ENCODE measurements at places on chromosomes 7 and 10. TPM values are rescaled to one million over a fixed set of nuclear protein-coding genes. Genes with fewer than 3 reads are reported as not detected.

DNA sequence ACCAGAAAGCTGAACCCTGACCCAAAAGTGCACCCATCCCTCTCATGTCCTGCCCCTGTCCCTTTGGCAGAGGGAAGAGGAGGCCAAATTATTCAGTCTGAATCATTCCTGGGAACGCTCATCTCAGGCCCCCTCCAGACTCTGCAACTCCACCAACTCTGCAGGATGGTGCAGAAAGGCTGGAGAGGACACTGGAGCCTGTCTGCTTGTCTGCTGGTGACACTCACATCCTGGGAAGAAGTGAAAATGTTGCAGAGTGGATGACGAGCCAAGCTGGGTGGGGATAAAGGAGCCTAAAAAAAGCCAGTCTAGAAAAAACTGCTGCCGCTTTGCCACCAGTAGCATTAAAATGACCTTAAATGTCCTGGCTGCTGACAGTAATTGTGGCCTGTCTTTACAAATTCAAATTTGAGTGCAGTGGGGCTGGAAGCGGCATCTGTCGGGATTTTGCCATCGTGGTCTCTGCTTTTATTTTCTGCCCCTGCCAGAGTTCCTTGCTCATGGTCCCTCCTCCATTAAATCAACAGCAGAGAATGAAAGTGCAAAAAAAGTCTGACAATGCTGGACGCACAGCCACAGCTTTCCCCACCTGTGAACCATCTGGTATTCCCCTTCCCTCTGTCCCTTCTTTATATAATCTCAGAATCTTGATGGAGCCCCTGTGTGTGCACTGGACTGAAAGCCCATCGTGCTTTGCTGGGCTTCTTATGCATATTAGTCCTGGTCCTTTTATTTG is 63.9 kb downstream of the STK17A start:
- no peak for DNase-seq

- no peak for DNase-seq
These were observed 73.2 kb downstream of the SFMBT2 start for GRCh38 chr10:7337431-7338171.

- DNase-seq: no peak
These were observed 16.2 kb downstream of the PKD1L1 start for GRCh38 chr7:47932016-47932415.

DNA sequence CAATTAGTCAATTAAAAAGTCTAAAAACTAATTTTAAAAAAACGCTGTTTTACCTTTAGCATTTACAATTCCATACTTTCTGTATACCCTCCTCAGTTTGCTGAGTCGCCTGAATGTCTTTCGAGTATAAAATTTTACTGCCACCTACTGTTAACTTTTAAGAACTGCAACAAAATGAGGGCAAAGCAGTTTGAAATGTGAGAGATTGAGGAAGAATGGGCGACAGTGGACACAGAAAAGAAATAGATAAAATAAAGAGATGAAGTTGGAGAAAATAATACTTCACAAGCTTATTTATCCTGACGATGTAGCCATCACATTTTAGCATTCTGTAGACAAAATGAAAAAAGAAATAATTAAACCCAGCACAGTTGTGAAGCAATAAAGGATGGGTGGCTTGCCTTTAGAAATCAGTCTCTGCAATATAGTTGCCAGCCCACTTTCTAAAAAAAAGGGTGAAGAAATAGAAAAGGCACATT is 110.8 kb upstream of the PTN start:
- no peak for DNase-seq

- no peak for DNase-seq
These were observed 10.2 kb downstream of the SSBP1 start for GRCh38 chr7:141748396-141748795.

DNA sequence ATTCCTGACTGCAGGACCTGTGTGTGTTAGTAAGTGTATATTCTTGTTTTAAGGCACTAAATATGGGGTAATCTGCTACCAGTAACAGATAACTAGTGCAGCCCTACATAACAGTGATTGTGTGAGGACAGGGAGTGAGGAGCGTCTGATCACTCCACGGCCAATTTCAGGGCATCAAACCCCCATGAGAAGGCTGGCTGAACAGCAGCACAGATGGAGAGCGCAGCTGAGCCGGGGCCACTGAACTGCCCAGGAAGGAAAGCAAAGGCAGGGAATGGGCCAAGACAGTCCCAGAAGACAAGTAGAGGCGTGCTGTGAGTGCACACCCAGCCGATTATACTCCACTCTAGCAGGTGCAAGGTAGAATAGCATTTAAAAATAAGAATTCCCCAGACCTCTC is 157.1 kb upstream of the CHST15 start:
- no peak for DNase-seq

AKR1C4 gene
- 255 TPM for total RNA-seq

MCM10 gene
- total RNA-seq: 6.4 TPM

FAM13C gene
- total RNA-seq: 1.4 TPM

PDE6C gene
- total RNA-seq: not detected
